ENCODE measurements at places on chromosomes 3 and 15. TPM values are rescaled to one million over a fixed set of nuclear protein-coding genes. Genes with fewer than 3 reads are reported as not detected.

GRCh38 chr3:72890166-72890925, 2.5 kb downstream of the GXYLT2 start:
- no peak overlapping the region for H3K27ac ChIP-seq
- H3K27me3 ChIP-seq, result no peaks in the 10 kb centered on the region

- H3K36me3 ChIP-seq, result 0 out of 2 replicates have a peak, but pooled peaks cover 5% of the 10 kb centered on the region
- peak overlapping the region; percentile 70 for H3K4me3 ChIP-seq
- no peaks in the 10 kb centered on the region for H3K27me3 ChIP-seq
- no peak for DNase-seq
- H3K27ac ChIP-seq, result peak overlapping the region; percentile 72
- peaks cover 12% of the 10 kb centered on the region for H3K4me1 ChIP-seq
Measured at GRCh38 chr15:90903733-90904536, 833 bp downstream of the MAN2A2 start.

GRCh38 chr3:31132132-31132769, 237.8 kb upstream of the GADL1 start:
- H3K27me3 ChIP-seq, result no peaks in the 10 kb centered on the region
- H3K27ac ChIP-seq, result no peak overlapping the region
- no peak overlapping the region for H3K4me3 ChIP-seq
- DNase-seq, result peak; percentile 5

- H3K4me3 ChIP-seq, result no peak overlapping the region
- no peaks in the 10 kb centered on the region for H3K27me3 ChIP-seq
- H3K27ac ChIP-seq, result no peak overlapping the region
- no peaks in the 10 kb centered on the region for H3K36me3 ChIP-seq
Measured at GRCh38 chr3:147497286-147497685, 88.1 kb downstream of the ZIC1 start.

DNA sequence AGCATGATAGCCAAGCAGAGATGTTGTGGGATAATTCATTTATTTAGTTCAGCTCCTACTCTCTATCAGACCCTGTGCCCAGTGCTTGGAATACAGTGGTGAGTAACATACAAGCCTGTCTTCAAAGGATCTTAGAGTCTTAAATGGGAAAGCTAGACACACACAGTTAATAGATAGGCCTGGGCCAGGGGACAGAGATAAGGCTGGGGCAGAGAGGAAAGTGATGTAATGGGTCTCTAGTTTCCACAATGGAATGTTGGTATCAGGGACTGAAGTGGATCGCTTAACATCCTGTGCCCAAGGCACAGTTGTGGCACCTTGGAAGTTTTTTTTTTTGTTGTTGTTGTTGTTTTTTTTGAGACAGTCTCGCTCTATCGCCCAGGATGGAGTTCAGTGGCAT, 79.9 kb upstream of the POLG start:
- no peaks in the 10 kb centered on the region for H3K4me1 ChIP-seq
- DNase-seq, result no peak
- no peaks in the 10 kb centered on the region for H3K36me3 ChIP-seq
- H3K27me3 ChIP-seq, result peaks cover 2% of the 10 kb centered on the region
- H3K27ac ChIP-seq, result no peak overlapping the region

DNA sequence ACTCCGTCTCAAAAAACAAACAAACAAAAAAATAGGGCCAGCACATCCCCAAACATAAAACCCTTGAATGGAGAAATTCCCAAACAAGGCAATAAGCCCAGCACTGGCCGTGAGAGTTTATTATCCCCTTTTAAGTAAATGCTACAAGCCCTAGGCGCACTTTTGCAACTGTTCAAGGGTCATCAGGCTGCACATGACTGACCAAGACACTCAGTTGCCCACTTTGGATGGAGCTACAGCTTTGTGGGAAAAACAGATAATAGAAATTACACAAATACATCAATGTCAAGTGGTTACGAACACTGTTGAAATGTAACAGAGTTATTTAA, 33.7 kb upstream of the ZNF445 start:
- no peaks in the 10 kb centered on the region for H3K27me3 ChIP-seq
- H3K27ac ChIP-seq, result peak overlapping the region; percentile 44
- peaks cover 4% of the 10 kb centered on the region for H3K36me3 ChIP-seq
- no peak for DNase-seq
- peaks cover 5% of the 10 kb centered on the region for H3K4me1 ChIP-seq

The ITGB5 gene
- total RNA-seq, result 446 TPM

The DNAH12 gene
- total RNA-seq, result 0.21 TPM

The DNAJC13 gene
- total RNA-seq, result 54.2 TPM

Measured in Panc1 (cell line).